ENCODE measurements at places on chromosomes 11 and 22.
A peak's percentile ranks its signal among the peaks of the same experiment; 100 is the strongest.

DNA sequence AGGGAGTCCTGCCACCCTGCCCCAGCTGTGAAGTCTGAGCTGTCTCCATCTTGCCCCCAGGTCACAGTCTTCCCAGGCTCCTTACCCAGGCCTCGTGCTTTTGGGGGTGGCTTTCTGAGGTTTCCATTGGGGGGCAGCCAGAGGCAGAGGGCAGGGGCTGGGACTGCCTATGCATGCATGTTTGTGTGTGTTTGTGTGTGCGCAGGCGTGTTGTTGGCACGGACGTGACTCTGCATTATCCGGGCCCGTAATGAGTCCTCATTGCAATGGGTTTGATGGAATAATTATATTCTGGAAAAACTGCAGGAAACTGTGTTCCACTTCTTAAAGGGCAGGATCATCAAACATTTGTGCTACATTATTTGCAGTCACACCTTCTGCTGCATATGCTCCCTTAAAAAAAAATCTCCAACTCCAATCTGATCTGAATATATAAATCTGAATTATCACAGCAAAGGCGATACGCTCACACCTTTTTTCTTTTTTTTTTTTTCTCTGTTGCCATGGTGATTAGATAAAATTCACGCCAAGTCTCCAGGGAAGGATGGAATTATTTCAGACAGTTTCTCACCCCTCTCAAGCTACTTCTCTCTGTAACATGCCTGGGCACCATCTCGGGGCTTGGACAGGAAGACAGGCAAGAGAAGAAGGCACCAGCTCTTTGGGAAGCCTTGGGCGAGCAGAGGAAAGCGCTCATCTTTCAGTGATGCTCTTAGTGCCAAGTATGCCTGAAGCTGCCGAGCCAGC is 45.9 kb downstream of the DSCAML1 start:
- no peak for DNase-seq

DNA sequence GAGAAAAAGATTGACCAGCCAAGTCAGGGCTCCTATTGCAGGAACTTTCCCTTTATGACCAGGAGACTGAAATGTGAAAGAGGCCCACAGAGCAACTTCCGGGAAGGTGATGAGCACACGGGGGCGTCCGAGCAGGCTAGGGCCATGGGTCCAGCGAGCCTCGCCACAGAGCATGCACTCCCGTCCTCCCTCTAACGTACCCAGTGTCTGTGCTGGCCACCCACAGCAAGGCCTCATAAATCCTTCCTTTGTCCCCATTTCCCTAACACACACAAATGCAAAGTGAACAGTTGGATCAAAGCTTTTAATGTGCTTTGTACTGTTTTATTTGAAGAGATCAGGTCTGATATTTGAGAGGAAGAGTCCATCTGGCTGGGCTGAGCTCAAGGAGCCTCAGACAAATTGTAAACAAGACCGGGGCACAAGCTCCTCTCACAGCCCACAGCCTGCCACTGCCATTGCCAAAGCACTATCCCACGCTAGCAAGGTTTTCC is 44.3 kb downstream of the BLID start:
- DNase-seq = no peak

DNA sequence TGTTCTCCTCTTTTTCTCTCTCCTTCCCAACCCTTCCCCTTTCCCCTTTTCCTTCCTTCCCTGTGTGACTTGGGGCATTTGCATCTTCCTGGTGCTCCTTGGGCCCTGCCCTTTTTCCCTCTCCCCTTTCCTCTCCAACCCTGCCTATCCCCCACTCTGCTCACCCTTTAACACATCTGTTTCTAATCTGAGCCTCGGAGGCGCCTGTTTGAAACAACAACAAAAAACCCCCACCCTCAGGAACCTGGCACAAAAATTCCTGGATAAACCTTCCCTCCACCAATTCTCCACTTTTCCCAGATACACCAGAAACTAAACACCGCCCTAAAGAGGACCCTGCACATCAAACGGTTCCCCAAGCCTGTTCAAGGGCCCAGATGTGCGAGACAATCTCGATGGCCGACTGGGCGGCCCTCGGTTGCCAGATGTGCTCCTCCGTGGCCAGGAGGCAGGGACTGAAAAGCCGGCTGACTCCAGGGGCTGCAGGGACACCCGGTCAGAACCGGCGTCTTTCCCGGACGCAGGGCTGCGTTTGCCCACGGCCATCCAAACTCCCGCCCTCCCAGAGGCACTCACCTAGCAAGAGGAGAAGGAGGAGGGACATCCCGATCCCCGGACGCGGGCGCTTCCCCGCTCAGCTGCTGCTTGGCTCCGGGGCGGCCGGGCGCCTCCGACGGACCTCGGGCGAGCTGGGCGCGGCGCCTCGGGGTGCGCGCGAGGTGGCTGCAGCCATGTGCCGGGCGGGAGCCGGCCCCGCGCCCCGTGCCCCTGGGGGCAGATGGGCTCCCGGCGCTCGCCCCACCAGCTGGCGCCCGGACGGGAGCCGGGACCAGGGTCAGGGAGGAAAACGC is 486 bp downstream of the CLMP start:
- no peak for DNase-seq

DNA sequence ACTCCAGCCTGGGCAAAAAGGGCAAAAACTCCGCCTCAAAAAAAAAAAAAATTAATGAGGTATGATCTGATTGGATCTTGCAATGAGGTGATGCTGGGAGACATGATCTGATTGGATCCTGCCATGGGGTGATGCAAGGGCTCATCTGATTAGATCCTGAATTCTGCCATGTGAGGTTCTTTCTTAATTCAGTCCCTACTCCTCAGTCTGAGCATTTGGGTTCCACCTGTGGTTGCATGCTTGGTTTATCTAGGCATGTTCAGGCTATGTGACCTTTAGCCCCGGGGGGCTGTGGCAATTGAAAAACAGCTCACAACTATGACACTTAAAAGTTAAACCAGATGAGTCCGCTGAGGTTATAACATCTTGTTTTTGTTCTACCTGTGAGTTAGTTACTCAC is 4.8 kb upstream of the TRIM6 start:
- DNase-seq = no peak

GRCh38 chr11:64537876-64538275 is 53.1 kb upstream of the SLC22A12 start:
- no peak for DNase-seq

- no peak for DNase-seq
Measured at GRCh38 chr11:61632096-61632495, 48.1 kb upstream of the DAGLA start.

DNA sequence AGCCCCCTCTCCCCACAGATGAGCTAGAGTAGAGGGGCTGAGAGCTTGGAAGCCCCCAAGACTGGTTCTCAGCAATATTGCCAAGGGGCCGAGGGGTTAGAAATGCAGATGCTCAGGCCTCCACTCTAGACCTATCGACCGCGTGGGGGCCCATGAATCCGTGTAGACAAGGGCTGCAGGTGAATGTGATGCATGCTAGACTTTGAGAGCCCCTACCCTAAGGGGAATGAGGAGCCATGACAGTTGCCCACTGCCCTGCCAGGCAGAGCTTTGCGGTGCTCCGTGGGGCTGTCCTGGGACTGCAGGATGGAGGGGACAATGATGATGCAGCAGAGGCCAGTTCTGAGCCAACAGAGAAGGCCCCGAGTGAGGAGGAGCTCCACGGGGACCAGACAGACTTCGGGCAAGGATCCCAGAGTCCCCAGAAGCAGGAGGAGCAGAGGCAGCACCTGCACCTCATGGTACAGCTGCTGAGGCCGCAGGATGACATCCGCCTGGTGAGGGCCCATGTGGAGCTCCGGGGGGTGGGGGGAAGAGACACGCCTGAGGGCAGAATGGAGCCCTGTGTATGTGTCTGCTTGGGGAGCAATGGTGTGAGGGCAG is 1.3 kb downstream of the SSH3 start:
- no peak for DNase-seq

DNA sequence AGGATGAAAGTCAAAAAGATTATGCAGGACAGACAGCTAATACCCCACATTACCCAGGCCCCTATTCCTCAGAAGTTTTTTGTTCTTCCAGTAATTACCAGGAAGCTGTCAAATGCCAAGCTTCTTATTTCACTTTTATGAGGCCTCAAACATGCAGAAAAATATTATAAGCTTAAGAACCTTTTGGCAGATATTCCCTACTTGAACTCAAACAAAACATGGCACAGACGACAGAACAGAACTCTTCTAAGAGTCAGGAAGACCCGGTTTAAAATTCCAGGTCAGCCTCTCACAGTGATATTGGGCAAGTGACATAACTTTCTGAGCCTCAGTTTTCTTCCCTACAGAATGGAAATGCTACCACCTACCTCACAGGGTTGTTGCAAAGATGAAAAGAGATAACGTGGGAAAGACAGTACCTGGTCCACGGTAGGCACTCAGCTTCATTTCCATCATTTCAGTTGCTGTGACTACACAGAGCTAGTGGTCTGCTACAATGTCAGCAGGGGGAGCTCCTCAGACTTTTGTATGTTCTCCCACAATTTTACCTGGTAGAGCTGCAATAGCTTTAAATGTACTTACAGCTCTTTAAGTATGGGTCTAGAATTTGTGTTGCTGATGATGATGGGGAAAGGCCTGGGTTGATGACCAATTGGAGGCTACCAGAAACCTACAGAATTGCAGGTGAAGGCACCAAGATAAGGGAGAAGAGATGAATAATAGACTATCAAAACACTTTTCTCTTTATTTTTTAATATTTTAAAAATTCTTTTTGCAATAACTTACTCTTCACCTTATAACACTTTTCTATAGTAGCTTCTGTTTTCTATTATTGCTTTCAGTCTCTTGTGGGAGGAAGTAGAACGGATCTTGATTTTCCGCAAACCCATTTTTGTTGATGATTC is 98.3 kb upstream of the CHRM4 start:
- peak; percentile 49 for DNase-seq

GRCh38 chr22:46824980-46825544 is 62.6 kb downstream of the TBC1D22A start:
- DNase-seq = no peak

GRCh38 chr11:60396799-60397198 is 540 bp downstream of the MS4A14 start:
- no peak for DNase-seq

DNA sequence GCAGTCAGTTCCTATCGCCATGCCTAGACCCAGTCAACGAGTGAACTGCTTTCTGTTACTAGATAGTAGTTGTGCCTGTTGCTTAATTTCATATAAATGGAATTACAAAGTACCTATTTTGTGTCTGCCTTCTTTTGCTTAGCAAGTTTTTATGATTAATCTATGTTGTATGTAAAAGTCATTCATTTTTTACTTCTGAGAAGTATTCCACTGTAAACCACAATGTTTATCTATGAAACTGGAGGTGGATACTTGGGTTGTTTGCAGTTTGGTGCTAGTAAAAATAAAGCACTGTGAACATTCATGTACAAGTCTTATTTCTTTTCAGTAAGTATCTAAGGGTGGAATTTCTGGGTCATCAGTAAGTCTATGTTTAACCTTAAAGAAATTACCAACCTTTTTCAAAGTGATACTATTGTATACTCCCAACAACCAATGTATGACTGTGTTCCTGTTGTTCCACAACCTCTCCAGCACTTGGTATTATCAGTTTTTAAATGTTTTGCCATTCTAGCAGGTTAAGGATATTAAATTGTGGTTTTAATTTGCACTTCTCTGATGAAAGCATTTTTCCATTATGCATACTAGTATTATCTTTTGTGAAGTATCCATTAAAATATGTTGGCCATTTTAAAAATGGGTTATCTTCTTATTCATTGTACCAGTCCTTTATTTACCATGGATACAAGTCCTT is 68.2 kb downstream of the DNAJC24 start:
- DNase-seq = no peak

GRCh38 chr22:44848791-44849420 is 96.5 kb downstream of the ARHGAP8 start:
- DNase-seq = no peak

- DNase-seq = no peak
Measured at GRCh38 chr11:93220078-93220477, 22.3 kb upstream of the SLC36A4 start.

DNA sequence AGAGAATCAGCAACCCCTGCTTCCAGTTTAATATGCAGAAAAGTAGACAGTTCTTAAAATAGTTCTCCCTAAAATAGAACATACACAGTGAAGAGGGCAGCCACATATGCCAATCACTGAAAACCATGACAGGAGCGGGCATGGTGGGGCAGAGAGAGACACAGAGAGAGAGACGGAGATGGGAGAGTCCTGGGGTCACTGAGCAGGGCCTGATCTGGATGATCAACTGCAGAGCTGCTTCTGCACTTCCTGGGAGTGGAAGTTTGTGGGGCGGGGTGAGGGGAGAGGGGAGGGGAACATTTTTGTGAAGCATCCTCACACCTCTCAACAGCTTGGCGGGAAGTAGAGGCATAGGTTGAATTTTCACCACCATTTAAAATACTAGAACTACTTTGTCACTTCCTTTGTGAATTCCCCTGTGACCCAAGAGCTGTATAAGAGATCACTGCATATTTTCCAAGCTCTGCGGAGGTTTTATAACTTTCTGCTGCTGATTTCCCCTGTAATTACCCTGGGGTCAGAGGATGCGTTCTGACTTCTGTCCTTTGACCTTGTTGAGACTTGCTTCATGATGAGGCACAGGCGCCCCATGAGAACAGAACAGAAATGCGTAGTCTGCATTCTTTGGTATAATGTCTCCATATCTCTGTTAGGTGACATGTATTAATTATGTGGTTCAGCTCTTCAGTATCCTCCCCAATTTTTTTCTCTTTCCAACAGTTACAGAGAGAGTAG is 419.4 kb downstream of the BRD1 start:
- DNase-seq = no peak

GRCh38 chr11:119745112-119745511 is 16.1 kb upstream of the NECTIN1 start:
- no peak for DNase-seq

DNA sequence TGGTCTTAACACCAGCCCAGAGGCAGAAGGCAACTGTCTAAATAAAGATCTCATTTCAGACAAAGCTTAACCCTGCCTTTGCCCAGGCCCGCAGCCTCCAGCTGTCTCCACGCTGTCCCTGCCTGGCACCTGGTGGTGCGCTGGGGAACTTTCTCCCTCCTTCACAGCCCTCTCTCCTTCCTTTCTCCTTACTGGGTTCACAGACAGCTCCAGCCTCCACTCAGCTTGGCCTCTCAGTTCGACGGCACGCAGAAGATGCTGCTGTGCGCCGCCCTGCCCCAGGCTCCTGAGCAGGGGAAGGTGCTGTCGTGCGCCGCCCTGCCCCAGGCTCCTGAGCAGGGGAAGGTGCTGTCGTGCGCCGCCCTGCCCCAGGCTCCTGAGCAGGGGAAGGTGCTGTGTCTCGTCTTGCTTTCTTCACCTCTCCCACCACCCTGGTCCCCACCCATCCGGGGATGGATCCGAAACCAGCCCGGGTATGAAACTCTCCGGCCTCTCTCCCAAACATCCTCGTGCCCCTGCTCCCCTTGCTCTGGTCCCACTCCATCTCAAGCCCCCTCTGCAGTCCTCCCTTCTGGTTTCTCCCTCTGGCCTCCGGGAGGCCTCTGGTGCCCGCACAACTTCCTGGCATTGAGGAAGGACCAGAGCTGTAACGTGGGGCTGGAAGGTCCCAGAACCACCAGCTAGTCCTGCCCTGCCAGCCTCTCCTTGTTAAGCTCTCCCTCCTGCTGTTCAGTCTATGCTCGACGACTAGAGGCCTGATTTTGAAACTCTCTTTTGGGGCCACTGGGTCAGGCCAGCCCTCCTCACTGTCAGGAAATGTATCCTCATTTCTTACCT is 22.9 kb upstream of the JAM3 start:
- no peak for DNase-seq

Data from activated CD4-positive, alpha-beta T cell treated with anti-CD3 and anti-CD28 coated beads, Interleukin-2, Interleukin-6, amounts not matched to agents 100 ng/mL and 50 ng/mL, durations not matched to agents 16 hours and 8 hours (primary cell).